CD4-positive, alpha-beta T cell (primary cell): ENCODE measurements at places on chromosomes 3 and 15.

DNA sequence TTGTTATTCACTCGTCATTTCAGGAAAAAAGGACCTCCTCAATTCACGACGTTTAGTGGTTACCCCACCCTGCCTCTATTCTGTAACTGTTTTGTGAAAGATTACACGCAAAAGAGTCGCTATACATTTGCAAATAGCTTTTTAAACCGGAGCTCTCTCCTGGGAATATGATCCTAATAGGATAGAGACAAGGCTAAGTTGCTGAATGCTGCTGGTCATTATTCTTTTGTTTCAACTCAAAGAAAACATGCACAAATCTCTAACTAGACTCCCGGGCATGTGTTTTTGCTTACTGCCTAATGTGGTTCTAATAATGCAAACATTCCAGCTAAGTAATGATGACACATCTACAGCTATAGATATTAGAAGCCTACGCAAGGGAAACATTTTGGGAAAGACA is 214.6 kb upstream of the MDFIC2 start:
- no peak for DNase-seq
- no peaks in the 10 kb centered on the region for H3K4me1 ChIP-seq
- H3K27ac ChIP-seq: no peak overlapping the region
- no peak overlapping the region for H3K4me3 ChIP-seq
- H3K36me3 ChIP-seq: no peaks in the 10 kb centered on the region

- no peaks in the 10 kb centered on the region for H3K27me3 ChIP-seq
- H3K36me3 ChIP-seq: no peaks in the 10 kb centered on the region
- DNase-seq: no peak
Observed at GRCh38 chr15:95194746-95195145, 963.4 kb downstream of the MCTP2 start.

DNA sequence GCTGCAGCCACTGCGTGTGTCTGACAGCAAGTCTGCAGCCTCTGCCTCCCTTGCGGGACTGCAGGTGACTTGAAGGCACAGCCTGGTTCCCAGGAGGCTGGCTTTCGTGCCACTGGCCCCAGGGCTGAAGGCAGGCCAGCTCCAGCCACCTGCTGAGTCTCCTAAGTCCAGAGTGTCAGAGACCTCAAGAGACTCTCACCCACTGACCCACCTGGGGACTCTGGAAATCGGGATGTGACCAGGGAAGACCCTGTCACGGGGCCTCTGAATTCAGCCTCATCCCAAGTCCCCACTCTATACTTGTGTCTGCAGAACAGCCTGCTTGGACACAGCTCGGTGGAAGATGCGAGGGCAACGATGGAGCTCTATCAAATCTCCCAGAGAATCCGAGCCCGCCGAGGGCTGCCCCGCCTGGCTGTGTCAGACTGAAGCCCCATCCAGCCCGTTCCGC is 16.3 kb downstream of the ISG20 start:
- peak overlapping the region; percentile 10 for H3K27ac ChIP-seq
- H3K4me1 ChIP-seq: peaks cover 97% of the 10 kb centered on the region
- no peaks in the 10 kb centered on the region for H3K27me3 ChIP-seq
- no peak overlapping the region for H3K4me3 ChIP-seq
- no peak for DNase-seq

GRCh38 chr15:52559022-52559421 is 9.8 kb downstream of the ARPP19 start:
- H3K4me3 ChIP-seq: no peak overlapping the region
- no peaks in the 10 kb centered on the region for H3K27me3 ChIP-seq
- peaks cover 19% of the 10 kb centered on the region for H3K4me1 ChIP-seq
- H3K36me3 ChIP-seq: peaks cover 36% of the 10 kb centered on the region
- H3K27ac ChIP-seq: no peak overlapping the region
- DNase-seq: no peak

DNA sequence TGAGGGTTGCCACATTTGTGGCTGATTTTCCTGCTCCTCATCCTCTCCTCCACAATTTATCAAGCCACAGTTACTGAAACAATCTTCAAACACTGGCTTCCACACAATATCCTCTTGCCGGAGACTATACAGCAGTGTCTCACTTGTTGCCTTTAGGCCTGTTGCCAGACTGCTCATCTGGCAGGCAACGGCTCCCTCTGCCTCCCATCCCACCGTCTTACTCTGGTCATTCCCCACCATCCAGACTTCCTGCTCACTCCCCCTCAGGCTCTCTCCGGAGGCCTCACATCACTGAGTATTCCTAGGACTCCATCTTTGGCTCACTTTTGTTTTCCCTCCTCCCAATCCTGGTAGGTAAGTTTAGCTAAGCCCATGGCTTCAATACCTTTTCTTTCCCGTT is 301.9 kb downstream of the IL20RB start:
- no peaks in the 10 kb centered on the region for H3K36me3 ChIP-seq
- H3K27ac ChIP-seq: no peak overlapping the region
- no peaks in the 10 kb centered on the region for H3K27me3 ChIP-seq
- H3K4me1 ChIP-seq: no peaks in the 10 kb centered on the region
